ENCODE measurements at places on chromosomes 6 and 20.

- no peak for DNase-seq
Observed at GRCh38 chr6:49423817-49424216, 39.2 kb downstream of the MMUT start.

- no peak for DNase-seq
Observed at GRCh38 chr6:50966532-50966931, 147.9 kb downstream of the TFAP2B start.

DNA sequence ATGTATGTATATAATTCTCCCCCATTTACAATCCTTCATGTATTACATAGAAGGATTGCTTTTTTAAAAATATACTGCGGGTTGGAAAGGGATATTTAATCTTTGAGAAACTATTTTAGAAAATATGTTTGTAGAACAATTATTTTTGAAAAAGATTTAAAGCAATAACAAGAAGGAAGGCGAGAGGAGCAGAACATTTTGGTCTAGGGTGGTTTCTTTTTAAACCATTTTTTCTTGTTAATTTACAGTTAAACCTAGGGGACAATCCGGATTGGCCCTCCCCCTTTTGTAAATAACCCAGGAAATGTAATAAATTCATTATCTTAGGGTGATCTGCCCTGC, 3.6 kb downstream of the FOXC1 start:
- no peak for DNase-seq

- DNase-seq, result no peak
Observed at GRCh38 chr6:2505624-2506023, 245.1 kb downstream of the MYLK4 start.

DNA sequence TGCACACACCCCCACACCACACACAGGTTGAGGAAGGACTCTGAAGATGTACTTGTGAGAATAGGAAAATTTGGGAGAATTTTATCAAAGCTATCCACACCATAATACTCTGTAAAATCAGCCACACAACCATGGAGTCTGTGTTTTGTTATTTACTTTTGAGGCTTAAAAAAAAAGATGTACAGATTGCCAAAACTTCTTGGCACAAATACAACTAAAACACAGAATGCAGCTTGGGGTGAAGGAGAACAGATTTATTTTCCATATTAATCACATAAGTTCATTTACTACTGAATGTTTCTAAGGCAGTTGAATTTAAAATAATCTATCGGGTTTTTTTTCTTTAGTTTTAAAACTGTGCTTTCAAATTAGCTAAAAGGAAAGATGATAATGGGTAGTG, 32.8 kb upstream of the KCNQ5 start:
- no peak for DNase-seq

DNA sequence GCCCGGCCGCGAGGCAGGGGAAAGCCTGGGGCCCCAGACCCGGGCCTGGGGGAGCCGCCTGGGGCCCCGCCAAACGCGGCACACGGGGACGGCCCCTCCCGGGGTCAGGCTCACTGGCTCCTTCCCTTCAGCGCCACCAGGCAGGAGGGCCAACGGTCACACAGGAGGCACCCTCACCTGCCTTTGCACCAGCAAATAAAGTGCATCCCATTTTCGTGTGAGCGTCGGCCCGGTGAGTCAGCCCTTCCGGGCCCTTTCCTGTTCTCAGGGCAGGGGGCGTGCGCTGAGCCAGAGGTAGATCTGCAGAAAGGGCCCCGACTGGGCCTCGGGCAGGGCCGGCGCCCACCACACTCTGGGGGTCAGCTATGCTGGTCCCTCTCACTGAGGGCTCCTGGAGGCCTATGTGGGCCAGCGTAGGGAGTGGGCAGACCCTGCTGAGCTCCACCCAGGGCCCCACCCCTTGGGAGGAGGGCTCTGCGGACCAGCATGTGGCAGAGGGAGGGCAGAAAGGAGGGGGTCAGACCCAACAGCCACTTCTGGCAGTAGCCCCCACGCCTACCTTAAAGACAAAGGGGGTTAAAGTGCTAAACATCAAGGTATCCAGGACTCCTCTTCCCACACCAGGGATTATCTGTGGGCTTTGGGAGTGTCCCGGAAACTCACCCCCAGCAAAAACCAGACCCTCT, 931 bp upstream of the UCKL1 start:
- peak; percentile 57 for DNase-seq

GRCh38 chr6:3533981-3534380, 77.1 kb upstream of the SLC22A23 start:
- no peak for DNase-seq

DNA sequence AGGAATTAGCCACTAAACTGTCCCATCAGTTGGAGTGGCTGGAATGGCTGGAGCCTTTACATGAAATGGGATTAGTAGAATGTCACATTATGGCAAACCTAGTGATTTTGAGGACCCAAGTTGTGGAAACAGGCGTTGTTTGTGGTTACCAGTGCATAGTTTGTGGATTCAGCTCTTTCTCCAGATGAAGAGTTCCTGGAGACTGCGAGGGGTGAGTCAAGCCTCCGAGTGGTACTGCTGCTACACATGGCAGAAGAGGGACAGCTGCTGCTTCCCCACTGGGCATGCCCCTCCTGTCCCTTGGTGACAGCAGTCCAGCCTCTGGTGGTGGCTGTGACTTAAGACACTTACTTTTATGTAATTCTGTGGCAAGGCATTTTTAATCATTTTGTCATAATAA, 94.2 kb upstream of the SCP2D1 start:
- DNase-seq, result no peak

DNA sequence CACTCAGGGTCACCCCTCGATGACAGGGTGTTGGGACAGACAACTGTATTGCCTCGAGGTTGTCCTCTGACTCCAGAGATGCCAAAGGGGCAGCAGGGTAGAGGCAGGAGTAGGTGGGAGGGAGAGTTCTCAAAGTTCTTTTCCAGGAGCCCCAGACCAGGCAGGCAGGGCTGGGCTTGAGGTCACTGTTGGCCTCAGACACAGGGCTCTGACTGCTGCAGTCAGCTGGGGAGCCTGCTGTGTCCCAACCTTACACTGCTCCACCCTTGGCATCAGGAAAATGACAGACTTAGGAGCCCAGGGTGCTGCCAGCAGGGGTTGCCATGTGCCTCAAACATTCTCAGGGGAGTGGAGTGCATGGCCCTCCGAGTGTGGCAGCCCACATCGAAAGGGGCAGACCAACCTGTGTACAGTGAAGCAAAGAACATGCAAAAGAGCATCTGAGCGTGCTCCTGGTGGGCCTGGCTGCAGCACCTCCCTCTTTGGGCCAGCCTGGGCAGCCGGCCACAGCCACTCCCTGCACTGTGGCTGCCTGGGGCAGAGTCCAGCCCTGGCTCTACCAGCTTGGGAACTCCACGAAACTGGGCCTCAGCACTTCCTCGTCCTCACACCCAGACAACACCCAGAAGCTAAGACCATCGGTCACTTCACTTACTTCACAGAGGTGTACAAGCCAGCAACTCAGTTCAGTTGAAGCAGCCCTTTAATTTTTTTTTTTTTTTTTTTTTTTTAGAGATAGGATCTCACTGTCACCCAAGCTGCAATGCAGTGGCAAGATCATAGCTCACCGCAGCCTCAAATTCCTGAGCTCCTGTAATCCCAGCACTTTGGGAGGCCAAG, 24.0 kb downstream of the C6orf132 start:
- peak; percentile 8 for DNase-seq

DNA sequence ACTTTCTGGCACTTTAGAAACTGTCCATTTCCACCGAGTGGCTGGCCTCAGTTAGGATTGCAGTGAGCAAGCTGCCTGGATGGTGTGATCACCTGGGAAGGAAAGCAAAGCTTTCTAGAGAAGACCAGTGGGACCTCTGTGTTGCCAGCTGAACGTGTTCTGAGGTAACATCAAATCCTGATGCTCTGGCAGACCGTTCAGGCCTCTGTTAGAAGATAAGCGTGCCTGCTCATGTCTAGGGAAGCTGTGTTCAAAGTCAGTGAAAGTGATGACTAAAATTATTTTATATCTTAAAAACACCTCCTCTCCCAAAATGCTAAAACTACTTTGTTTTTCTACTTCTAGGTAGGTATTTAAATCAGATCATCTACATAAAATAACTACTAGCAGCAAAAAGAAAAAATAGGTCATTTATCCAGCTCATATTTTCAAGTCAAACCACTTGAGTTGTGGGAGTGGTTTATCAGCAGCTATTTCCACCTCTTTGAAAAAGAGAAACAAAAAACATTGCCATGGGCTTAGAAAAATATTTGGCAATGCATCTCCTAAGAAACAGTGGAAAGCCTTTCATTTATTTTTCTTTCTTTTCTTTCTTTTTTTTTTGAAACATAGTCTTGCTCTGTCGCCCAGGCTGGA, 54.8 kb downstream of the CEP43 start:
- no peak for DNase-seq

DNA sequence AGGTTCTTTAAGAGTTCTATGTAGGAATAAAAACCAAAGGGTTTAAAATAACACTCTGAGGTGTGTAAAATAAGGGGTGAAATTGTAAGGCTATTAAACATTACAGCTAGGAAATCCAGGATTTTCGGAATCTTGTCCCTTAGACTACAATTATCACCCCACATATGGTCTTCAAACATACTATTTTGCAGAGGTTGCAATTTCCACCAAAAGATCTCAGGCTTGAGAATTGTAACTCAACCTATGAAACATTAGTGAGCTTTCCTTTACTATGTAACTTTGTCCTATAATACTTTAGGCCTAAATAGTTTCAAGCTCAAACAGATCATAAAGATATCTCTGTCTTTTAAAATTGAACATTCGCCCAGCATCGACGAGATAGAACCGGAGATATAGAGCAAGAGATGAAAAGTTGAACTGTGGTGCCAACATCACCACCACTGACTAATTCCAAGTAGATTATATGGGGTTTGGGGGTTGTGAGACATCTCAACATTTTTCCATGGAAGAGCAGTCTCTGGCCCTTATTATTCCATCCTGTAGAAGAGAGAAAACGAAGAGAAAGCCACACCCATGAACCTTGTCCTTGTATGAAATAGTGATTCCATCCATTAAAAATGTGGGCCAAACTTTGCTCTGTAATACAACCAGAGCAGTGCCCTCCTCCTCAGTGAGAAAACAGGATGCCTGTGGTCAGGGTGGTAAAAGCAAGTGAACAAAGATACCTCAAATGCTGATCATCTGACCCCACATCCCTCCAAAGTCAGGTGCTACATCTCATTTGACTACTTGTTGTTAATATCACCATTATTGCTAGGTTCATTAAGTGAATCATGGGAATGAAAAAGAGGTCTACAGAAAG, 284.5 kb upstream of the GJE1 start:
- no peak for DNase-seq

- peak; percentile 20 for DNase-seq
Observed at GRCh38 chr6:710601-711571, 17.9 kb upstream of the EXOC2 start.

- no peak for DNase-seq
Observed at GRCh38 chr20:36677422-36677771, 31.4 kb upstream of the SLA2 start.

DNA sequence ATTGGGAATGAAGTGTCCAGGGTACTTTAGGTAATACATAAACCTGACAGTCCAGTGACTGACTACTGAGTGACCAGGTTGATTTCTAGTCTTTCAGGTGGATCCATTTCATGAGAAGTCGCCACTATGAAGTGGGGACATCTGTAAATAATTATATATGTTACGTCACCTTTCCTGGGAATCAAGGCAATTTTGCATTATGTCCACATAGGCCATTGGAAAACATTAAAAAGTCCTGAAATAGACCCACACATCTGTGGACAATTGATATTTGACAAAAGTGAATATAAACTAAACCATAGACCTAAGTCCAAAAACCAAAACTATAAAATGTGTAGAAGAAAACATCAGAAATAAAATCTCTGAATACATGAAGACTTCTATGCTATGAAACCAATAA, 231.5 kb downstream of the C6orf118 start:
- DNase-seq, result no peak

DNA sequence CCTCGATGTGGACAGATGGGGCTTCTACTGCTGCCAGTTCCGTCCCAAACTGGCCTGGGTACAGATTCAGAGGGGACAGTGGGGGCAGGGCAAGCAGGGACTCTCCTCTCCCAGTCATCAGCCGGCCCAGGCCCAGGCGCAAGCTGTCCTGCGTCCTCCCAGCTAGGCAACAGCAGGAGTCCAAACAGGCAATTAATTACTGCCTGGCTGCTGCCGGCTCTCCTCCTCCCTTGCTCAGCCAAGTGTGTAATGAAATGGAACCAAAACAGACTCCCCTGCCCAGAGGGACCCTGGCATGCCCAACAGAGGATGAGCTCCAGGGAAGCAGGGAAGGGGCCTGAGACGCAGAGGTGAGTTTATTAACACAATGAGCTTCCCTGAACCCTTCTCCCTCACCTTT, 17.8 kb upstream of the SLC32A1 start:
- no peak for DNase-seq

DNA sequence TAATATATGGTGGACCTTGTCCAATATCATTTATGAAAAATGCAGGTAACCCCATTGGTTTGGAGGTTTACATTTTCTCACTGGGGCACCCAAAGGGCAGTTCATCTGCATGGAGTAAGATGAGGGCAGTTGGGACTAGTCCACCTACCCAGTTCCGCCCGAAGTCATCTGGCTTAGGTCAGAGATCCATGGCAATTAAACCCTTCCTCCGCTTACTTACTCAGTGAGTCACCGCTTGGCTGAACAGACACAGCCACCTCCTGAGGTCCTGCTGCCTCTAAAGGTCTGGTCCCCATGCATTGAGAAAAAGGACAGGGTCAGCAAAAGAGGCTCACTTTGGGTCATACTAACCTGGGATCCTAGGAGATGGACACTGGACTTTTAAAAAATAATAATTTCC, 102.9 kb upstream of the PRL start:
- no peak for DNase-seq

DNA sequence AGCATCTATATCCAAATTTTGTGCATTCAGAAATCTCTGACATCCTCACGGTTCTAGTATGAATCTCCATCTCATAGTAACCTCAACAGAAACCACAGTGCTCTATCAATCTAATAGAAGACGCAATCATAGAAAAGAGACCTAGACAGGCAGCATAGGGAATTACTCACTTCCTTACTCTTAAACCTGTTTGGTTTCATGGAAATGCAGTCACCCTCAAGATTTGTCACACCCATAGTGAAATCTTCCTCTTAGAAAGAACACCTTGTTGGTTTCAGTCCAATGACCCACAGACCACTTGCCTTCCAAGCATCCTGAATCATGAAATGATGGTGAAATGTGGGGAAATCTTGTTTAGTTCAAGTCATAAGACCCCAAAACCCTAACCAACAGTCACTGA, 166.1 kb upstream of the PRDM1 start:
- no peak for DNase-seq

DNA sequence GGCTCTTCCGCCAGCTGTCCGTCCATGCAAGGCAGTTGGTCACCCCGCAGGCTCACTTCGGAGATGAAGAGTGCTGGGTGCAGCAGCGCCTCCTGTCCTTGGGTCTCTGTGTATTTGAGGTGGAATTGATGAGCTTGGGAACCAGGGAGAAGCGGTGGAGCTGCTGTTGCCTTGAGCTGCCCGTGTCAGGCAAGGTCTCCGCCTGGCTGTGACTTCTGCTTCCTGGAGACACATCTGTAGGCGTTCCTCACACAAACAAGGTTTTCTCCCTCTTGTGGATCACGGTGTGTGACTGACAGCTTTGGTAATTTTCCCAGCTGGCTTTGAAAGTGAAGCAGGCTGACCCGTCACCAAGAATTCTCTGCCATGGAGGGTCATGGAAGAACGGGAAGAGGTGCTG, 2.5 kb upstream of the SLC17A9 start:
- no peak for DNase-seq

Measured in NCI-H460 (cell line).